ENCODE measurements at places on chromosomes 5 and 9. TPM values are rescaled to one million over a fixed set of nuclear protein-coding genes. Genes with fewer than 3 reads are reported as not detected.

KCNN2 gene
- not detected for total RNA-seq

CTXN3 gene
- total RNA-seq, result not detected

GRCh38 chr9:33813712-33814641 is 3.0 kb upstream of the UBE2R2 start:
- DNase-seq, result peak; percentile 71

GRCh38 chr9:13324988-13325387 is 45.5 kb upstream of the MPDZ start:
- peak; percentile 39 for DNase-seq

DNA sequence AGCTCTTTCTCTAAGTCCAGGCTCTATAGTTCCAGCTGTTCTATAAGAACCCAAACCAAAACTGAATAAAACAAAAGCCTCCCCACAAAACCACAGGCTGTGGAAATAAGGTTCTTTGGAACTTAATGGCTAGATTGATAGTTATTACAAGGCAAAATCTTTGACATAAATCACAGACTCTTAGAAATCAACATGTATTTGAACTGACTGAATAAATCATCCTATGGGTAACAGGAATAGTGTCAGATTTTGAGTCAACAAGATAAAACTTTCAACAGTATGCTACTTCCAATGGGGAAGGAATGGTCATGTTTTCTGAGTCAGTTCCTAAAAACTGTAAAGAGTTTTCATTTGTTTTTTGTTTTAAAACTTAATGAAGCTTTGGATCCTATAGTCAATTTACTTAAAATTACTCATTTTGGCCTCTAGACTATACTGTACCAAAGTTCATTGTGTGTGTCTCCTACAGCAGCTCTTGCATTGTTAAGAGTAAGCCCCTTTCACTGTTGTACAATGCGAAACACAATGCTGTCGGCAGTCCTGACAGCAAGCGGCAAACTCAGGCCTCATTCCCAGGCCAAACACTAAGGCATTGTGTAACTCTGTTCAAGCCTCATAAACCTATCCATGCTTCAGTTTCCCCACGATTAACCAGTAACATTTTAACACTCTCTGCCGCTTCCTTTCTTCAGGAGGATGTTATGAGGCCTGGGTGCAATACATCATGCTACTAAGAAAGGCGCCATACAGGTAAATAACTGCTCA is 134.1 kb downstream of the ARL15 start:
- no peak for DNase-seq

- no peak for DNase-seq
Measured at GRCh38 chr9:37919246-37919955, 15.5 kb upstream of the SLC25A51 start.

GRCh38 chr5:1722877-1723276 is 76.8 kb downstream of the MRPL36 start:
- no peak for DNase-seq

LIX1 gene
- total RNA-seq, result not detected

FAM153A gene
- total RNA-seq, result not detected

FGF18 gene
- not detected for total RNA-seq

PCSK1 gene
- 0.45 TPM for total RNA-seq

GRM6 gene
- total RNA-seq, result not detected

SNCB gene
- not detected for total RNA-seq

GFRA3 gene
- total RNA-seq, result not detected
